Fibroblast of skin of left biceps (primary cell): ENCODE measurements at places on chromosomes 12 and 14.
A peak's percentile ranks its signal among the peaks of the same experiment; 100 is the strongest.

DNA sequence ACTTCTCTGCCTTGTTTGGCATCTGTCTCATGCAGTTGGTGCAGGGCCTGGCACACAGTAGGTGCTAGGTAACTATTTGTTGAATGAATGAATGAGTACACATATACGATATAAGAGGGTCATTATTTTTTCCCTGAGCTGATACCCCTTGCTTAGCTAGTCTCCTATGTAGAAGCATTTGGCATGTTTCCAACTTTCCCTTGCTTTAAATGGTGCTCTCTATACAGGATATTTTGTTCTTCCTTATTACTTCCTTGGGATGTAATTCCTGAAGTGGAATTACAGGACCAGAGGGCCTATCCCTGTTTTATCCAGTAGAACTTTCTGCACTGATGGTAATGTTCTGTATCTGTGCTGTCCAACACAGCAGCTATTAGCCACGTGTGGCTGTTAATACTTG is 250.1 kb upstream of the PWP1 start:
- no peak for DNase-seq

- DNase-seq = peak; percentile 24
Measured at GRCh38 chr14:78403278-78403815, 233.2 kb downstream of the NRXN3 start.

DNA sequence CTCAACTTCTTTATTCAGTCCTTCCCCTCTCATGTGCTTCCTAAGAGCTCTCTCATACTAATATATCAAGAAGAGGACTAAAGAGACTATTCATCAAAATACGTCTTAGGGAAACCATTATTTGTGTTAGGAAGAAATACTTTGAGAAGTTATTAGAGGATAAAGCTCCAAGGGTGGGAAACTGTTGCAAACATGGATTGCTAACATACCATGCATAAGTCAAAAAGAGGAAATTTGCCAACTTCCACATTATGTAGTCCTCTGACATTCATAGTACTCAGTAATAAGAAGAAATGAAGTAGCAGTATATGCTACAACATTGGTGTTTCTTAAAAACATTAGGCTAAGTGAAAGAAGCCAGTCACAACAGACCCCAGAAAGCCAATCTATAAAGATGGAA is 128.8 kb upstream of the CLEC14A start:
- no peak for DNase-seq

GRCh38 chr12:132275110-132275531 is 54.3 kb downstream of the GALNT9 start:
- DNase-seq = no peak

GRCh38 chr12:30925607-30926242 is 823 bp upstream of the TSPAN11 start:
- no peak for DNase-seq

DNA sequence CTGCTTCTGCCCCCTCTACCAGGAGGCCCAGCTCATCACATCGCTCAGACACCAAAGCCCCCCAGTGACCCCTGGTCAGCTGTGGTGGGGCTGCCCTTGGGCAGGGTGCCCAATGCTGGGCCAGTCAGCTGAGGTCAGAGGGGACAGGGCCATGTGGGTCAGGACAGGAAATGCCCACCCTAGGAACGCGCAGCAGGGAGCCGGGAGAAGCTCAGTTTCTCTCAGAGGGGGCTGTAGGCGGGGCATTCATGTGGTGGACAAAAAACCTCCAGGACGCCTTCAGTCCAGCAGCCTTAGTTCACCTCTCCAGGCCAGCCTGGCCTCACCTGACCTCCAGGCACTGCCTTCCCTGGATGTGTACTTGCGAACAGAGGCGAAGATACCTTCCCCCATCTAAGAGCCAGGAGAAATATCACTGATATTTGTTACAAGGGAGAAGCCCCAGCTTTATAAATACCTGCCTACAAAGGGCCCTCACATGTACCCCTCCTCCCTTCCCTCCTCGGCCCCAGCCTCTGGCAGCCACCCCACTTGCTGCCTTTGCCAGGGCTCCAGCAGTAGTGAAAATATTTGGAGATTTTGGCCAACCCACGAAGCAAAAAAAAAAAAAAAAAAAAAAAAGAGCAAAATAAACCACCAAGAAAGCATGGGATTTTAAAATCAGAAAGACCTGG is 41.9 kb upstream of the PLEKHG6 start:
- DNase-seq = no peak

- DNase-seq = no peak
Measured at GRCh38 chr12:6960593-6961277, 9.6 kb downstream of the PTPN6 start.

- no peak for DNase-seq
Measured at GRCh38 chr14:56299306-56299984, 181.2 kb downstream of the PELI2 start.

DNA sequence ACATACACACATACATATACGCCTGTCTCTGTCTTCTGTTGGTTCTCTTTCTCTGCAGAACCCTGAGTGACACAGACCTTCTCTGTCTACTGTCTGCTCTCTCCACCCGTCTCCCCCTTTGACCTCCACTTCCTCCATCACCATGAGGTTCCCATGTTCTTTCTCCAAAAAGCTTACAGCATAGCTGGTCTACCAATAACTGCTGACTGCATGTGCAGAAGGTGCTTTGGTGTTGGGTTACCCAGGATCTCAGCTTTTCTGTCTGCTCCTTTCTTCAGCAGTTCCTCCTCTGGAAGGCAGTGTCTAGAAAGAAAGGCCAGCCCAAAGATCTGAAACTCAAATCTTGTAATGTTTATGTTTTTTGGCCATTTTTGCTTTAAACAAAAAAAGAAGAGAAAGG is 125.6 kb downstream of the SMOC1 start:
- DNase-seq = no peak

- no peak for DNase-seq
Measured at GRCh38 chr14:74478996-74479635, 14.0 kb downstream of the NPC2 start.

- peak; percentile 8 for DNase-seq
Measured at GRCh38 chr12:59650588-59651228, 54.9 kb downstream of the SLC16A7 start.
